ENCODE measurements at places on chromosomes 3 and 15.
A peak's percentile ranks its signal among the peaks of the same experiment; 100 is the strongest.

- no peak for DNase-seq
Observed at GRCh38 chr3:193660171-193660570, 67.2 kb downstream of the OPA1 start.

DNA sequence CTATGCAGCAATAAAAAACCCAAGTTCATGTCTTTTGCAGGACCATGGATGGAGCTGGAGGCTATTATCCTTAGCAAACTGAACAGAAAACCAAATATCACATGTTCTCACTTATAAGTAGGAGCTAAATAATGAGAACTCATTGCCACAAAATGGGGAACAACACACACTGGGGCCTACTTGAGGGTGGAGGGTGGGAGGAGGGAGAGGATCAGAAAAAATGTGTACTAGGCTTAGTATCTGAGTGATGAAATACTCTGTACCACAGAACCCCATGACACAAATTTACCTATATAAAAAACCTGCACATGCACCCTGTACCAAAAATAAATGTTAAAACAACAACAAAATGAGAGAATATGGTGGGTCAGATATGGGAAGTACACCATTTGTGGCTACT, 49.6 kb upstream of the AADACL2 start:
- DNase-seq, result no peak

- no peak for DNase-seq
Observed at GRCh38 chr15:63353887-63354286, 27.8 kb downstream of the CA12 start.

DNA sequence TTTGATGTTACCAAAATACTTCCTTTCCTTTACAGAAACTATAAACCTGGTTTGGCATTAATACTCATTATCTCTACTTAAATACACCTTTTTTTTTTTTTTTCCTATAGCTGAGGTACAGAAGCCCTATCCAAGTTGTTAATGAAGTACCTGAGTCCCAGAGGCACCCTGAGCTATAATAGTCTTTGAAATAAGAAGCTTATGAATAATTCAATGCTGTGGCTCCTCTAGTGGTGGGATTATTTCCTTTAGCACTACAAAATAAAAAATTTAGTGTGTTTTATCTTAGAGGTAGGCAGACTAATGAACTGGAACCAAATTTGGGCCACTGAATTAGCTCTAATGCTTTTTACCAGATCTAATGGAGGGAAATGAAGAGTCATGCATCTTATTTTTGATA, 611.9 kb downstream of the EDEM1 start:
- DNase-seq, result no peak

DNA sequence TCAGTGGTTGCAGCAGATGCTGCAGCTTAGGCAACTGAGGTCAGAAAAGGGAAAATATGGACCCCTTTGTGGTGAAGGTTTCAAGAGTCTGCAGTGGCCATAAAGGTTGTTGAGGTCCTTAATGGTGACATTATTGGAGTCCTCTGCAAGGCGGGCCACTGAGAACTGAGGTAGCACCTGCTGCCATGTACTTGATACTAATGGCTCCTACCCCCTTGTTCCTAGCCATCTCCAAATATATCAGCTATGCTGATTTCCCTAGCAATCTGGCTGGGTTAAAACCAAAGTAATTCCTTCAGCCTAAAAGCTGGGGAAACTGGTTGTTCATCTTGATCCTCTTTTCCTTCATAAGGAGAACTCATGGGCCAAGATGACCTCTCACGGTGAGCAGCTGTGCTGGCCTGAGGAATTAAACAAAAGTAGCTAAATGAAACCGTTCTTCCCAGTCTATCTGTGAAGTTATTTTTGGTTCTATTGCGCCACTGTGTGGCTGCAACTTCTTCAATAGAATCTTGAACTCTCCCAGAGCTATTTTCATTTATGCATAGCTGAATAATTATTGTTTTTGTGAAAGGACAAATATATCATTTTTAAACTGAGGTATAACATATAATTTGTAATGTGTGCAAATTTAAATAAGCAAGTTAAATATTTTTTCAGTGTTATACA, 76.1 kb upstream of the PLSCR4 start:
- DNase-seq, result no peak

GRCh38 chr3:156611870-156612494, 57.1 kb upstream of the SSR3 start:
- DNase-seq, result no peak

- DNase-seq, result no peak
Observed at GRCh38 chr15:36964626-36965025, 135.7 kb downstream of the MEIS2 start.

- DNase-seq, result no peak
Observed at GRCh38 chr15:99593070-99593469, 27.3 kb downstream of the MEF2A start.

- peak; percentile 85 for DNase-seq
Observed at GRCh38 chr15:63122002-63122875, 578 bp downstream of the LACTB start.

GRCh38 chr3:137568880-137569279, 195.2 kb upstream of the SOX14 start:
- no peak for DNase-seq

DNA sequence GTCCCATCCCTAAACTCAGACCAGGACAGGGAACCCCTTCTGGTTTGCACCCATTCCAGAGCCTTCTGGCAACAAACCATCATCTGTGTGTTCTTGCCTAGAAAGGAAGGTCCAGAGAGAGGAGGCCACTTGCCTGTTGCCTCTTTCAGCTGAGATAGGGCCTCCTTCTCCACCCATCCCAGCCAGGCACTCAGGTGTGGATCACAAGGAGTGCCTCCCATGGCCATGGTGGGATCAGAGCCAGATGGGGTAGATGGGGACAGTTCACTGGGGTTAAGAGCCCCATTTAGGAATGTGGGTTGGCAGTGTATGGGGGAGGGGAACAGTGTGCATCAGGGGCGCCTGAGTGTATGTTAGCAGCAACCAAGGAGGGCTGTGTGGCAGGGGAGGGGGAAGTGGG, 8.9 kb upstream of the CTDSPL start:
- no peak for DNase-seq

- DNase-seq, result no peak
Observed at GRCh38 chr3:156826144-156826895, at the start of gene LEKR1. LEKR1 (plus strand) TSS chr3:156826353; CDS start chr3:156829330, 2,977 bp downstream.

GRCh38 chr3:104291878-104292277, 1074.8 kb upstream of the ALCAM start:
- DNase-seq, result no peak

GRCh38 chr15:51267051-51267702, 71.2 kb downstream of the CYP19A1 start:
- DNase-seq, result no peak

- DNase-seq, result no peak
Observed at GRCh38 chr15:39084674-39085530, 496.0 kb upstream of the THBS1 start.

GRCh38 chr3:58989955-58990354, 59.9 kb downstream of the CFAP20DC start:
- DNase-seq, result no peak

DNA sequence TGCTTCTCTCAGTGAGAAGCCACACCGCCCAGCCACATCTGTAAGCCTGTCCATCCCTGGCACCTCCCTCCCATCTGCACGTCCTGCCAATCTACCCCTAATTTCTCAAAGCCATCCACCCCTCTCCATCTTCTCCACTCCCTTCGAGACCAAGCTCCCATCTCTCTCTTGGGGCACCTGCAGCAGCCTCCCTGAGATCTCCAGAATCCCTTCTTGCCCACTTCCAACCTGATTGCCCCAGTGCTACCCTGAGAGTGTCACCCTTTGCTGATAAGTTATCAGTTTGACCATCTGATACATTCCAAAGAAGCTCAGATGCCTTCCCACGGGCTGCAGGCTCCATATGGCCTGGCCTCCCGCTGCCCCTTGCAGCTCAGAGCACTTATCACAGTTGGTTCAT, 496.1 kb downstream of the SHQ1 start:
- DNase-seq, result no peak

DNA sequence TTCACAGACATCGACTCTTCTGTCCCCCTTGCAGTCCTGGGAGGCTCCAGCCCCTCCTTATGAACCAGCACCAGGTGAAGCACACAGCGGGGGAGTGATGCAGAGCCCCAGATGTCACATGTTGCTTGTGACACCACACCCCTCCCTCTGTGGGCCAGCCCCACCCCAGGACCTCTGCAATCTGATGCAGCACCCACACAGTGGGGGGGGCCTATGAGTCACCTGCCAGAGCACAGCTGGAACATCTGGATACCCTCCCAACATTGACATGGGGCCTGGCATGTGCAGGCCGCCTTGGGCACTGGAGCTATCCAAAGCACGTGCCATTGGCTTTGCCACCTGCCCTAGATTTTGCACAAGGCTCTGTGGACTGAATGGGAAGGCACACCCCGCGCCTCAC, 70.5 kb downstream of the FEM1B start:
- no peak for DNase-seq

- DNase-seq, result no peak
Observed at GRCh38 chr3:72230774-72231379, 445.9 kb upstream of the PROK2 start.

Measured in stimulated activated CD8-positive, alpha-beta memory T cell treated with anti-CD3 and anti-CD28 coated beads, Interleukin-7, amount 100 ng/mL, for 1 hour (primary cell).